ENCODE measurements at places on chromosomes 6 and 20.

DNA sequence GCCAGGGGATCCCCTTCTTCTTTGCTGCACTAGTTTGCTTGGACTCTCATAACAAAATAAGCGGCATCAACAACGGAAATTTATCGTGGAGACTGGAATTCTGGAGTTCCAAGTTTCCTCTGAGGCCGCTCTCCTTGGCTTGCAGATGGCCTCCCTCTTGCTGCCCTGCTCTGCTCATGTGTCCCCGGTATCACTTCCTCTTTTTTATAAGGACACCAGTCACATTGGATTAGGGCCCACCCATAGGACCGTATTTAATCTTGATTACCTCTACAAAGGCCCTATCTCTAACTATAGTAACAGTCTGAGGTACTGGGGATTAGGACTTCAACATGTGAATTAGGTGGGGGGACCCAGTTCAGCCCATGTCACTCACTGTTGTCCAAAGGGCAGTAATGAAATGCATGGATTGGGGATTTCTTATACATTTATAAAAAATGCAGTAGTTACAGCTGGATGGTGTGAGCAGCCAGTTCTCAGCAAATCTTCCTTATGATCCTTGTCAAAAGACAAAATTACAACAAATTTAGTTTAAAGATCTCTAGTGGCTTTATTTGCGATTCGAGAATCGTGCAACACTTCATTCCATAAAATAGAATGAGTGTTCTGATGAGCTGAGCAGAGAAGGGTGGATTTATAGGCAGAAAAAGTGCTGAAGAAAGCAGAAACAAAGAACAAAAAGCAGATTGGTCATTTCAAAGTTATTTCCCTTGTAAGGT lies 59.3 kb upstream of the AKAP12 start:
- no peak overlapping the region for H3K4me3 ChIP-seq
- H3K36me3 ChIP-seq, result no peaks in the 10 kb centered on the region
- no peaks in the 10 kb centered on the region for H3K27me3 ChIP-seq
- peaks cover 3% of the 10 kb centered on the region for H3K4me1 ChIP-seq

- no peaks in the 10 kb centered on the region for H3K27me3 ChIP-seq
- H3K4me3 ChIP-seq, result peak overlapping the region; percentile 59
- H3K4me1 ChIP-seq, result peaks cover 38% of the 10 kb centered on the region
- DNase-seq, result peak; percentile 66
- no peaks in the 10 kb centered on the region for H3K36me3 ChIP-seq
Measured at GRCh38 chr6:146914489-146915483, 289.4 kb upstream of the STXBP5 start.

GRCh38 chr20:539191-539590 lies 4.4 kb downstream of the CSNK2A1 start:
- H3K36me3 ChIP-seq, result peaks cover 4% of the 10 kb centered on the region
- H3K27me3 ChIP-seq, result no peaks in the 10 kb centered on the region
- H3K4me3 ChIP-seq, result no peak overlapping the region
- peaks cover 39% of the 10 kb centered on the region for H3K4me1 ChIP-seq
- H3K27ac ChIP-seq, result peak overlapping the region; percentile 40

GRCh38 chr20:8018958-8019245 lies 659 bp downstream of the TMX4 start:
- H3K27me3 ChIP-seq, result no peaks in the 10 kb centered on the region
- peak overlapping the region; percentile 69 for H3K27ac ChIP-seq
- no peaks in the 10 kb centered on the region for H3K36me3 ChIP-seq
- H3K4me1 ChIP-seq, result peaks cover 13% of the 10 kb centered on the region
- DNase-seq, result peak; percentile 93

GRCh38 chr6:106820412-106820852 lies 154.1 kb downstream of the CD24 start:
- H3K27me3 ChIP-seq, result no peaks in the 10 kb centered on the region
- no peak overlapping the region for H3K4me3 ChIP-seq
- DNase-seq, result peak; percentile 83
- H3K27ac ChIP-seq, result no peak overlapping the region
- peaks cover 8% of the 10 kb centered on the region for H3K4me1 ChIP-seq
- H3K36me3 ChIP-seq, result no peaks in the 10 kb centered on the region

Measured in osteoblast (primary cell).